ENCODE measurements at places on chromosomes 4 and X.
A peak's percentile ranks its signal among the peaks of the same experiment; 100 is the strongest.

GRCh38 chr4:19683426-19683825 lies 568.3 kb upstream of the SLIT2 start:
- no peak for DNase-seq

GRCh38 chr4:24799544-24800324 lies 4.4 kb downstream of the SOD3 start:
- no peak for DNase-seq

GRCh38 chr4:100369871-100370270 lies 148.0 kb downstream of the EMCN start:
- no peak for DNase-seq

DNA sequence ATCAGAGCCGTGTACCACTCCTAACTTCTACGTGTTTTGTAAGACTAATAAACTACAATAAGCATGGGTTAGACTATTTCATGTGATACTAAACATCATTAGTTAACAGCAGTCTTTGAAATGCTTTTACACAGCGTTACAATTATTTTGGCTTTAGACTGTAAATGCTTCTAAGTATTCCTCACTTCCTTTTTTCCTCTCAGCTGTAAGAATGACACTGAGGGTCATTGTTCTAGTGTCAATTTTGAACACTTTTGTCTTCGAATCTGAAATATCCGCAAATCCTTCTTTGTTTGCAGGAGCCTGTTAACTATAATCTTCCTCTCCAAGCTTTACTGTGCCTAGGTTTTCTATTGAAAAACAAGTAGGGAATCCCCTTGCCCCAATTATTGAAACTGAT lies 1.5 kb downstream of the ABCE1 start:
- DNase-seq: peak; percentile 47

DNA sequence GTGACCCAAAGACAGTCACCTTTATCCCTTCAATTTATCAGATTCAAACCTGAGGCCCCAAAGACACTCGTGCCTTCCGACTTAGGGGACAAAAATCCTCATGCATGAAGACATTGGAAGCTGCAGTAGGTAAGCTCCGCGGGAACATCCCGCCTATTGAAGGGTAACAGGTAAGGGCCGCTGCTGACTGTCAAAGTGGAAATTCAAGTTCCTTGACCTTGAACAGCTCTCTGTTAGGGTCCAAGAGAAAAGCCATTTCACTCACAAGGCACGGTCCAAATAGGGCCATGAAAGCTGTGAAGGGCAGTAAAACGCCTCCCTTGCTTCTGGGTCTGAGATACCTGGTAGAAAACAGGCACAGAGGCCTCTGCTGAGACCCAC lies 34.2 kb downstream of the CCDC149 start:
- DNase-seq: no peak

DNA sequence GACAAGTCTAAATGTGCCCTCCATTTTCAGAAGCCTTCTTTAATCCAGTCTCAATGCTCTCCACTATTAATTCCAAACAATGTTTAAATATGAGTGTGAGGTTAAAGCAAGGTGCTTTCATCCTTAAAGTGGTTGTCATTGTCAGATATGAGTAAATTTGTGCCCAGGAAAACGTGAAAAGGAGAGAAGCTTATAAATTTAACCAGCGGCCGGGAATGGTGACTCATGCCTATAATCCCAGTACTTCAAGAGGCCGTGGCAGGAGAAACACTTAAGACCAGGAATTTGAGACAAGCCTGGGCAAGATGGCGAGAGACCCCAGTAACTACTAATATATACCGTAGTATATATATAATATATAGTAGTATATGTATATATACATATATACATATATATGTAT lies 270.0 kb downstream of the ARHGAP24 start:
- DNase-seq: no peak

GRCh38 chr4:111930659-111931058 lies 214.6 kb upstream of the FAM241A start:
- DNase-seq: peak; percentile 79

DNA sequence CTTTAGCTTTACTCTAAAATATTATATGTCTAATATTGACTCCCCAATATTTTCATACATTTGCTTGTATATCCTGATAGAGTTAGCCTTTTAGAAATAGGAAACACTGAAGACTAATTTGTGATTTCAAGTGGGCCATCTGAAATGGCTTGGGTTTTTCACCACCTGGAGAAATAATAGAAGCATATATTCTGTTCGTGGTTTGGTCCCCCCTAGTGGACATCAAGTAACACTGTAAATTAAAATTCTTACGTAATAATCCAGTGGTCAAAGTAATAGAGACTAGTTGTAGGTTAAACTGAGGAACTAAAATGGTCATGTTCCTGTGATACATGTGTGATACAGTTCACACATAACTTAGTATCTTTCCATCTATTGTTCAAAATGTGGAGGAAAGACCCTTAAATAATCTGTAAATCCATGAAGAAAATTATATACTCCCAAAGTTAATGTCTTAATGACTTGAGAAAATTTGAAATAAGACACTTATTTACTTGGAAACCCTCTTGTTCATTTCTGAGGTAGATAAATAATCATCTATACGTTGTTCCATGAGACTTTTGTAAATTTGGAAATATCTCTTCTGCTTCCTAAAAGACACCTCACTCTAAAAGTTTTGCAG lies 79.8 kb upstream of the SMARCAD1 start:
- peak; percentile 26 for DNase-seq
